ENCODE measurements at places on chromosomes 13 and 19. TPM values are rescaled to one million over a fixed set of nuclear protein-coding genes. Genes with fewer than 3 reads are reported as not detected.

NAPA gene
- 58.8 TPM for total RNA-seq

POU2F2 gene
- total RNA-seq: 0.89 TPM

DMRTC2 gene
- not detected for total RNA-seq

TEX30 gene
- 22.3 TPM for total RNA-seq

RNF225 gene
- 1.2 TPM for total RNA-seq

ATP8B3 gene
- 17.0 TPM for total RNA-seq

DNA sequence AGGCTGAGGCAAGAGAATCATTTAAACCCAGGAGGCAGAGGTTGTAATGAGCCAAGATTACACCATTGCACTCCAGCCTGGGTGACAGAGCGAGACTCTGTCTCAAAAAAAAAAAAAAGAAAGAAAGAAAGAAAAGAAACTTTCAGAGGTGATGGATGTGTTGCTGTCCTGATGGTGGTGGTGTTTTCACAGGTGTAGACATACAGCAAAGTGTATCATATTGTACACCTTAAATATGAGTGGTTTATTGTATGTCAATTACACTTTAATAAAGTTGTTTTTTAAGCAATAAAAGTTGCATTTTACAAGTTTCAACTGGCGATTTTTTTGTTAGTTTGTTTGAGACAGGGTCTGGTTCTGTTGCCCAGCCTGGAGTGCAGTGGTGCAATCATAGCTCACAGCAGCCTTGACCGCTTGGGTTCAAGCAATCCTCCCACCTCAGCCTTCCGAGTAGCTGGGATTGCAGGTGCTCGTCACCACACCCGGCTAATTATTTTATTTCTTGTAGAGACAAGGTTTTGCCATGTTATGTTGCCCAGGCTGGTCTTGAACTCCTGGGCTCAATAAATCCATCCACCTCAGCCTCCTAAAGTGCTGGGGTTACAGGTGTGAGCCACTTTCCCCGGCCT lies 13.5 kb upstream of the INSR start:
- no peak overlapping the region for H3K27ac ChIP-seq
- H3K4me1 ChIP-seq: no peaks in the 10 kb centered on the region
- no peak overlapping the region for H3K4me3 ChIP-seq
- H3K27me3 ChIP-seq: no peaks in the 10 kb centered on the region
- H3K36me3 ChIP-seq: no peaks in the 10 kb centered on the region
- DNase-seq: no peak

- H3K36me3 ChIP-seq: no peaks in the 10 kb centered on the region
- peak overlapping the region; percentile 71 for H3K4me3 ChIP-seq
- no peaks in the 10 kb centered on the region for H3K27me3 ChIP-seq
- DNase-seq: no peak
- peaks cover 14% of the 10 kb centered on the region for H3K4me1 ChIP-seq
- no peak overlapping the region for H3K27ac ChIP-seq
These were observed 671 bp upstream of the SLC46A3 start for GRCh38 chr13:28719227-28720055.

DNA sequence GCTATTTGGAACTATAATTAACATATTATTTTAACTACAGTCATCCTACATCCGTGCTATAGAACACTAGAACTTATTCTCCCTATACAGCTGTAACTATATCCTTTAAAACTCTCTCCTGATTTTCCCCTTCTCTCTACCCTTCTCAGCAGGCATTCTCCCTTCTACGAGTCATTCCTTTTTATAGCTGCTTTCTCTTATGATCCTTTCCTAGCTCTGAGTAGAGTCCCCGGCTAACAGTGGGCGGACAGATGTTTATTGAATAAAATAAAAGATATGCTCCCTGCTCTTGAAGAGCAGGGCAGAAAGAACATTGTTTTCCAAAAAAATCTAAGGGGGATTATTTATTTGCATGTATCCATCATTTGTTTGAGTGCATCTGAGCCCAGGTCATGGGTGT lies 246.5 kb upstream of the TMTC4 start:
- no peaks in the 10 kb centered on the region for H3K36me3 ChIP-seq
- H3K4me3 ChIP-seq: no peak overlapping the region
- H3K27me3 ChIP-seq: peaks cover 23% of the 10 kb centered on the region

DNA sequence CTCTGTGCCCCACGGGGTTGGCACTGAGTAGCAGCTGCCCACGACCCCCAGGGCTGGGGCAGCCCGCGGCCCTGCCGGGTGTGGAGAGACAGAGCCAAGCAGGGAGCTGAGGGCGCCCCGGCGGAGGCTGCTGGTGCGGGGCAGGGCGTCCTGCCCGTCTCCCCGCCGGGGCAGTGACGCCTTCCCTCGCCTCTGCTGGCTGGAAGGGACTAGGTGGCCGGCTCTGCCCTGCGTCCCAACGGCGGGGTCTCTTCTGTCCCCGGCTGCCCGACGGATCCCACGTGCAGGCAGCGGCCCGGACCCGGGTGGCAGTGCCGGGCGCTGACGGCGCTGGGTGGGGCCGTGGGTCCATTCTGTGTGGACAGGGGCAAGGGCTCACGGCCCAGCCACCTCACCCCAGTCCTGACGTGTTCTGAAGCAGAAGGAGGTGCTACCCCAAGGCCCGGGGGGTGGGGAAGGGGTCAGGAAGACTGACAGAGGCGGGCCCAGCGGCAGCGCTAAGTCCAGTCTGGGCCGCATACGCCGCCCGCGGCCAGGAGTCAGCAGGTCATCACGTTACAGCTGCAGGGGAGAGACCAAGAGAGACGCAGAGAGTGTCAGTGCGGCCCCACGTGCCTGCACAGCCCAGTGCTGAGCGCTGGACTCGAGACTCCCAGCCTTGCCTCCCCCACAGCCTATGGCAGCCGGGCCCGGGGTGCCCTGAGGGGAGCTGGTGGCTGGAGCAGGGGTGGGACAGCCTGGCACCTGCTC lies 15.1 kb upstream of the PLPP2 start:
- no peak overlapping the region for H3K4me3 ChIP-seq
- H3K36me3 ChIP-seq: peaks cover 7% of the 10 kb centered on the region
- no peaks in the 10 kb centered on the region for H3K4me1 ChIP-seq
- no peak overlapping the region for H3K27ac ChIP-seq

DNA sequence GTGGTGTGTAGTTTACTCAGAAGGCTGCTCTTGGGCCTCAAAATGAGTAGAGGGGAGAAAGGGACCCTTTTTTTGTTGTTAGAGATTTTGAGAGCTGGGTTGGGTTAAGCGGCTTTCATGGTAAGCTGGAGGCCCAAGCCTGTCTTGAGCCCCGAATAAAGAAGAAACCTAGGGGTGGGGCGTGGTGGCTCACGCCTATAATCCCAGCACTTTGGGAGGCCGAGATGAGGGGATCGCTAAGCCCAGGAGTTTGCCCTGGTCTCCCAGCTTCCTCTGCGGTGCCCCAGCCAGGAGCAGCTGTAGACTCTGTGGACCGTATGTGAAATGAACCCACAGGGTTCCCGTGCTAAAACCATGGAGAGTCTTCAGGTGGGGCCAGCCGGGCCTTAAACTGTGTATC lies 56.1 kb downstream of the KDM4B start:
- no peak overlapping the region for H3K27ac ChIP-seq
- no peaks in the 10 kb centered on the region for H3K36me3 ChIP-seq
- H3K4me3 ChIP-seq: no peak overlapping the region
- peaks cover 19% of the 10 kb centered on the region for H3K4me1 ChIP-seq

DNA sequence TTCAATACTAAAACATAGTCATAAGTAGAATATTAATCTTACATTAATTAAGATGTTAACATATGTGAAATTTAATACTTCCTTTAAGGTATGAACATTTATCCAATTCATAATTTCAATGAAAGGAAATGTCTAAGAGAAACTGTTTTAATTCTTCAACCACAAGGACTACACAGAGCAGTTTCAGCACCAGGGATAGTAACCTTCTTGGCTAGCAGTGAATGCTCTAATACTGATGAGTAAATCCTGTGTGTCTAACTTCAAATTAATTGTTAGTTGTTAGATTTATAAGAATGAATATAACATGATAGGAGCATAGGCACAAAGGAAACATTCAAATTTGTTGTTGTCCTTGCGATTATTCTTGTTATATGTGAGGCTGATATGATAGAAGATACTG lies 15.6 kb upstream of the NBEA start:
- H3K27ac ChIP-seq: no peak overlapping the region
- no peak for DNase-seq
- no peaks in the 10 kb centered on the region for H3K4me1 ChIP-seq
- no peaks in the 10 kb centered on the region for H3K27me3 ChIP-seq
- H3K36me3 ChIP-seq: no peaks in the 10 kb centered on the region
- H3K4me3 ChIP-seq: no peak overlapping the region

DNA sequence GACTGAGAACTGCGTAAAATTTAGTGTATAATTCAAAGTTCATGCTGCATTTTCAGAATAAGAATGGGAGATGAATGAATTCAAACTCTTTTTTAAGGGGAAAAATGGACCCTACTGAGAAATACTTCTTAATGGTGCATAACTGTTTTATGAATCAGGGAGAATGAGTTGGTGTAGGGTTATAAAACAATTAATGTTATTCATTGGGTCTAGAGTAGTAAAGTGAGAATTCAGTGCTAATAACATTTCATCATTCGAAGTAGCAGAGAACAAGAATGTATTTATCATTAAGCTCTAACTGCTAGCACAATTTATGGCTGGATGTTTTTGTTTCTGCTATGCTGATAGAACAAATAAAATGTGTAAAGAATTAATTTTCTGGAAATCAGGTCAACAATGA lies 310.2 kb downstream of the SLITRK5 start:
- H3K36me3 ChIP-seq: no peaks in the 10 kb centered on the region
- H3K27me3 ChIP-seq: no peaks in the 10 kb centered on the region
- no peak overlapping the region for H3K4me3 ChIP-seq
- no peak for DNase-seq
- no peak overlapping the region for H3K27ac ChIP-seq
- no peaks in the 10 kb centered on the region for H3K4me1 ChIP-seq

- no peak for DNase-seq
- no peaks in the 10 kb centered on the region for H3K27me3 ChIP-seq
- peak overlapping the region; percentile 78 for H3K4me3 ChIP-seq
- peaks cover 34% of the 10 kb centered on the region for H3K4me1 ChIP-seq
These were observed 482 bp downstream of the ARHGAP45 start for GRCh38 chr19:1067341-1067957.

GRCh38 chr19:16771618-16772017 lies 52.0 kb downstream of the NWD1 start:
- DNase-seq: peak; percentile 79
- H3K27me3 ChIP-seq: no peaks in the 10 kb centered on the region
- no peak overlapping the region for H3K4me3 ChIP-seq
- H3K36me3 ChIP-seq: no peaks in the 10 kb centered on the region
- no peaks in the 10 kb centered on the region for H3K4me1 ChIP-seq
- no peak overlapping the region for H3K27ac ChIP-seq

DNA sequence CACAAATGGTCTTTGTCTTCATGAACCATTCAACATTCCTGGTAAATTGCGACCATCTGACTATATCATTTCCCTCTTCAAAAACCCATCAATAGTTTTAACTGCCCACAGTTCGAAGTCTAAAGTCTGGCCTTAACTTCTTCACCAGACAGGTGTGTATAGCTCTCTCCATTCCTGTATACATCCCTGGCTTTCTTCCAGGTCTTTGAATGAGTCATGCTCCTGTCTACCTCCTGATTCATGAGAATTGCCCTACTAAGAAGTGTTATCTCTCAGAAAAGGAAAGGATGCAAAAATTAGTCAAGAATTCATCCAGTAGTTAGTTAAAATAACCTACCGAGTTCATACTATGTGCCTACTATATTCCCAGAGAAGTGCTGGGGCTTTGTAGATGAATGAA lies 225.0 kb downstream of the TBC1D4 start:
- no peak for DNase-seq
- H3K4me3 ChIP-seq: no peak overlapping the region
- H3K27me3 ChIP-seq: peaks cover 19% of the 10 kb centered on the region
- no peak overlapping the region for H3K27ac ChIP-seq
- H3K36me3 ChIP-seq: no peaks in the 10 kb centered on the region

DNA sequence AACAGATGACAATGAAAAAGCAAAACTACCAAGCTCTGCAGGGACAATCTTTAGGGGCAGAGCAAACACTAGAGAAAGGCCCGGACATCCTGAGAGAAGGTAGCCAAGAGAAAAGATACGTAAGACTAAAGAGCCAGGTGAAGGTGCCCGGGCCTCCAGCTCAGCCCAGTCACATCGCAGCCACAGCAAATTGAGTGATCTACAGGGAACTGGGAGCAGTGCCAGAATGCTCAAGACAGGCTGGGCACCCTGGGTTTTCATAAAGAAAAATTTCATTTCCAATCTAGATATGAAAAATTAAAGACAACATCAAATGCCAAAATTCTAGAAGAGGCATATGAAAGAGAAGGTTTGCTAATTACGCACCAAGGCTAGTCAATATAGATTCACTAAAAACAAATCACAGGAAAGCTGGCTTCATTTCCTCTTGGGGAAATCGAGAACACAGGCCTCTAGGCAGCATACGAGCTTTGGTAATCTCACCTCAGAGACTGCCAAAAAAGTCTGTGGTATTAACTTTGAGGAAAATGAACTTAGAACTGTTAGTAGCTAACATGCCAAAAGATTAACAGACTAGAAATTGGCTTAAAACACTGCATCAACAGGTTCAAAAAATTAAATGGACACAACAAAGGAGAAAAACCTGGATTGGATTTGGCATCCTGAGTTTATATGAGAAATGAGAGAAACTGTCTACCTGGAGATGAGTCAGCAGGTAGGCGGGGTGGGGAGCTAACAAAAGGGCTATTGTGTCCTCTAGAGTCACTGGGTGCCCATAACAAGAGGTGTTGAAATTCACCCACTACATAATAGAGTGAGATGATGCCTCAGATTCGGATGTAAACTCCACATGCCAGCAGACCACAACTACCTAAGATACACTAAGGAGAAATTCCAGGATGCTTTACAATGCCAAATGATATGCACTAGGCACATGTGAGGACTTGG lies 6.6 kb downstream of the ANKRD10 start:
- H3K36me3 ChIP-seq: peaks cover 76% of the 10 kb centered on the region
- no peaks in the 10 kb centered on the region for H3K27me3 ChIP-seq
- H3K4me1 ChIP-seq: peaks cover 70% of the 10 kb centered on the region
- peak overlapping the region; percentile 83 for H3K27ac ChIP-seq
- peak overlapping the region; percentile 31 for H3K4me3 ChIP-seq

GRCh38 chr19:47056411-47056810 lies 8.0 kb upstream of the TMEM160 start:
- no peak for DNase-seq
- no peaks in the 10 kb centered on the region for H3K27me3 ChIP-seq
- no peaks in the 10 kb centered on the region for H3K4me1 ChIP-seq
- no peak overlapping the region for H3K4me3 ChIP-seq
- H3K36me3 ChIP-seq: no peaks in the 10 kb centered on the region
